ENCODE measurements at places on chromosomes 4 and X. TPM values are rescaled to one million over a fixed set of nuclear protein-coding genes. Genes with fewer than 3 reads are reported as not detected.

- no peak overlapping the region for H3K27ac ChIP-seq
- no peaks in the 10 kb centered on the region for H3K36me3 ChIP-seq
- H3K4me1 ChIP-seq = no peaks in the 10 kb centered on the region
These were observed 191.4 kb upstream of the NHS start for GRCh38 chrX:17183566-17183965.

The POU3F4 gene
- total RNA-seq = not detected

- DNase-seq = no peak
- H3K27ac ChIP-seq = no peak overlapping the region
- H3K4me1 ChIP-seq = no peaks in the 10 kb centered on the region
- no peaks in the 10 kb centered on the region for H3K27me3 ChIP-seq
These were observed 58.8 kb upstream of the MXD4 start for GRCh38 chr4:2320746-2321145.

The ASMT gene
- total RNA-seq = not detected

- H3K4me3 ChIP-seq = no peak overlapping the region
- no peak overlapping the region for H3K27ac ChIP-seq
- peaks cover 6% of the 10 kb centered on the region for H3K27me3 ChIP-seq
- no peaks in the 10 kb centered on the region for H3K4me1 ChIP-seq
These were observed 9.2 kb upstream of the GABRA4 start for GRCh38 chr4:47002580-47002979.

The TRPC5OS gene
- total RNA-seq = not detected

The RAB39B gene
- 6.9 TPM for total RNA-seq

- no peaks in the 10 kb centered on the region for H3K36me3 ChIP-seq
- H3K27me3 ChIP-seq = no peaks in the 10 kb centered on the region
- H3K4me3 ChIP-seq = no peak overlapping the region
- DNase-seq = no peak
These were observed 51.4 kb downstream of the STIM2 start for GRCh38 chr4:26912069-26912468.

The CCNG2 gene
- 80.6 TPM for total RNA-seq

The LUZP4 gene
- total RNA-seq = not detected

Data from CD4-positive, CD25-positive, alpha-beta regulatory T cell (primary cell).